Activated CD4-positive, alpha-beta T cell treated with anti-CD3 and anti-CD28 coated beads for 36 hours (primary cell): ENCODE measurements at places on chromosomes 11 and 22. TPM values are rescaled to one million over a fixed set of nuclear protein-coding genes. Genes with fewer than 3 reads are reported as not detected.

GRCh38 chr11:8218409-8218808 lies 45.3 kb downstream of the LMO1 start:
- no peak for DNase-seq
- no peaks in the 10 kb centered on the region for H3K36me3 ChIP-seq
- no peak overlapping the region for H3K4me3 ChIP-seq
- H3K27me3 ChIP-seq = peaks cover 1% of the 10 kb centered on the region
- no peak overlapping the region for H3K27ac ChIP-seq

GRCh38 chr22:26295563-26296126 lies 126.4 kb downstream of the SEZ6L start:
- no peaks in the 10 kb centered on the region for H3K27me3 ChIP-seq
- peak overlapping the region; percentile 82 for H3K27ac ChIP-seq
- DNase-seq = no peak
- no peak overlapping the region for H3K4me3 ChIP-seq
- H3K36me3 ChIP-seq = no peaks in the 10 kb centered on the region

DNA sequence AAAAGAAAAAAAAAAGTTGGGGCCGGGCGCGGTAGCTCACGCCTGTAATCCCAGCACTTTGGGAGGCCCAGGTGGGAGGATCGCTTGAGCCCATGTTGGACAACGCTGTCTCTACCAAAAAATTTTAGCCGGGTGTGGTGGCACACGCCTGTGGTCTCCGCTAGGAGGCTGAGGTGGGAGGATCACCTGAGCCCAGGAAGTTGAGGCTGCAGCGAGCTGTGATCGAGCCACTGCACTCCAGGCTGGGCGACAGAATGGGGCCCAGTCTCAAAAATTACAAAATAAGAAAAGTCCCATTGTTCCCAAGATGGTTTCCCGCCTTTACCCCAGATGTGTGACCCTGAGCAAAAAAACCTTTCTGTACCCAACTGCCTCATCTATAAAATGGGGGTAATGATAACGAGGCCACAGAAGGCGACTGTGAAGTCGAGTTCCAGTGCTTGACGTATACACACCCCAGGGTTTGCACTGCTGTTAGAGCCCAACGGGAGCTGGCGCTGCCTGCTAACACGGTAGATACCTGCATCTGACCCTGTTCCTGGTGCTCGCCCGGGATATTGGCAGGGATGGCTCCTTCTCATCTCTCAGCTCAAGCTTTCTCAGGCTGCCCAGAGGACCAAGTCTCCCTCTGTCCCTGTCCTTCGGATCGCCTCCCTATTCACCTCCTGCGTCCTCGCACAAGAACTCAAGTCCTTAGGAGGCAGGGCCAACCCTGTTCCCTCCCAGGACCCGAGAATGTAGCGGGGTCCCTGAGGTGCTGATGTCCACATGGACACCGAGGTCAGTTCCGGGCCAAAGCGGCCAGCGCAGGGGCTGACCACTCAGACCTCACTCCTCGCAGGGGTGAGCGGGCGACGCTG lies 1.1 kb upstream of the RPLP2 start:
- H3K4me3 ChIP-seq = peak overlapping the region; percentile 94
- peak; percentile 64 for DNase-seq
- H3K36me3 ChIP-seq = peaks cover 32% of the 10 kb centered on the region
- no peaks in the 10 kb centered on the region for H3K27me3 ChIP-seq
- H3K27ac ChIP-seq = peak overlapping the region; percentile 97
- H3K4me1 ChIP-seq = peaks cover 34% of the 10 kb centered on the region

DNA sequence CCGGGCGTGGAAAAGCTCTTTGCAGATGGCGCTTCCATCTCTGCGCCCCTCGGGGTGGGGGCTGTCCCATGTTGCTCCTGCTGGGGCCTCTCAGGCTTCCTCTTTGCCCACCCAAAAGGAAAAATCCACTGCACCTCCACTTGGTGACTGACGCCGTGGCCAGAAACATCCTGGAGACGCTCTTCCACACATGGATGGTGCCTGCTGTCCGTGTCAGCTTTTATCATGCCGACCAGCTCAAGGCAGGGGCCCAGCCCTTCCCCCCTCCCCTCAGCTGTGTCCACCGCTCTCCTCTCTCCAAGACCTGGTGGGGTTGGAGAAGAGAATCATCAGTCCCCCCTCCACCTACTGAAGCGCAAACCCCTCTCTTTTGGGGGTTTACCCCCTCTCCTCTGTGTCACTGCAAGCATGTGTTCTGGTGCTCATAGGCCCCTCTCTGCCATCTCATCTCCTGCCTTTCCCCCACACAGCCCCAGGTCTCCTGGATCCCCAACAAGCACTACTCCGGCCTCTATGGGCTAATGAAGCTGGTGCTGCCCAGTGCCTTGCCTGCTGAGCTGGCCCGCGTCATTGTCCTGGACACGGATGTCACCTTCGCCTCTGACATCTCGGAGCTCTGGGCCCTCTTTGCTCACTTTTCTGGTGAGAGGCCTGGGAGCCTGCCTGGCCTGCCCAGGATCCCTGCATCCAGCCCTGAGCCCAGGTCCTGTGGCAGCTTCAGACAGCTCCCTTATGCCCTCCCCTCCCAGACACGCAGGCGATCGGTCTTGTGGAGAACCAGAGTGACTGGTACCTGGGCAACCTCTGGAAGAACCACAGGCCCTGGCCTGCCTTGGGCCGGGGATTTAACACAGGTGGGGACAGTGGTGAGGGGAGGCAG lies 1.8 kb downstream of the LARGE2 start:
- peaks cover 10% of the 10 kb centered on the region for H3K27me3 ChIP-seq
- no peak overlapping the region for H3K4me3 ChIP-seq
- no peaks in the 10 kb centered on the region for H3K36me3 ChIP-seq
- no peak overlapping the region for H3K27ac ChIP-seq
- peaks cover 9% of the 10 kb centered on the region for H3K4me1 ChIP-seq

LGALS12 gene
- not detected for total RNA-seq
